Stimulated activated CD4-positive, alpha-beta T cell treated with anti-CD3 and anti-CD28 coated beads, Interleukin-1b, Interleukin-23, amount 100 ng/mL, for 1 hour (primary cell): ENCODE measurements at places on chromosomes 5 and 9.

DNA sequence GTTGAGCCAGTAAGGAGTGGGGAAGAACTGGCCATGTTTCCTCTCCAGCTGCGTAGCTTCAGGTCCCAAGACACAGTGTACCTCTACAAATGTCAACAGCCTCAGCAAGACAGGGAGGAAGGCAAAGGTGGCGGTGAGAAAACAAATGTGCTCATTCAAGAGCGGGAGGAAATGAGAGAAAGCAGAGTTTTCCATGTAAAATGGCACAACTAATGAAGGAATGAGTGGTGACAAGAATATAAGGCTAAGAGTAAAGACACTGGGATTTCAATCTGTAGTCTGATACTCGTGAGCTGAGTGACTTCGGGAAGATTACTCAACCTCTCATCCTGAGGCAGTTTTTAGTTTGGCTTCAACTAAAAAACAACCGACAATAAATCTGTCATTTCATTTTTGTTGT, 67.6 kb downstream of the DPYSL3 start:
- DNase-seq, result no peak

DNA sequence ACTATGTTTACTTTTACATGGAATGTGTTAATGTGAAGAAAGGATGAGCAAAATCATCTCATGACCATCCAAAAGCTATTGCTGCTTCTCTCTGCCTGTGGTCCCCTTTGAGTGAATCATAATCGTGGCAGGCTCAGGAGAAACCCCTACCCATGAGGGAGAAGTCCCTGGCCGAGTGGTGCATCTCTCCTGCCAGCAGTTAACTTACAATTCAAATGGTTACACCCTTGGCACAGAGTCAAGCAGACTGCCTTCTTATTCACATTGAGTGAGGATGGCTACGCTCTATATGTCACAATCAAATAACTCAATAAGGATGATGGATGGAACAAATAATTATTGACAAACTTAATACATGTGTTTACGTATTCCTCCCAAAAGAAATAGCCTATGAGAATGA, 179.1 kb downstream of the FGF1 start:
- DNase-seq, result no peak

GRCh38 chr9:3873818-3874217, 348.0 kb upstream of the RFX3 start:
- DNase-seq, result no peak

DNA sequence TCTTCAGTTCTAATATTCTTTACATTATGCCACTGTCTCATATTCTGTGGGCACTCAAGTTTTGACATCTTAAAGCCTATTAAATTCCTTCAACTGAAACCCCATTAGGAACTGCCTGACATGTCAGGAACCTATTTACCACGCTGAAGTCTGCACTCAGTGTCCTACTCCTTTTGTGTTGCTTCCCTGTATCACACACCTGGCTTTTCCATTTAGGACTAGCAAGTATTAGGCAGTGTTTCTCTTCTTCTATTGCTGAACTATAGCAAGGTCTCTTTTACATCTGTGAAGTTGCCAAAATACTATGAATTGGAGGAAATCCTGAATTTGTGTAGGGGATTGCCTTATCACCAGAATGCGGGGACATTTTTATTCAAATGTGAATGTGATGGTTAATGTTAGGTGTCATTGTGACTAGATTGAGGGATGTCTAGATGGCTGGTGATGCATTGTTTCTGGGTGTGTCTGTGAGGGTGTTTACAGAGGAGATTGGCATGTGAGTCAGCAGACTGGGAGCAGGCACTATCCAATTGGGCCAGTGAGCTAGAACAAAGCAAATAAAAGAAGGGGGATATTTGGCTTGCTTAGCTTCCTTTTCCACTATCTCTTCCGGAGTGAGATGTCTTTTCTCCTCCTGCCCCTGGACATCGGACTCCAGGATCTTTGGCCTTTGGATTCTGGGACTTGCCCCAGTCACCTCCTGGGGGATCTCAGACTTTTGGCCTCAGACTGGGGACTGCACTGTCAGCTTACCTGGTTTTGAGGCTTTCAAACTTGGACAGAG, 21.2 kb upstream of the VCAN start:
- DNase-seq, result no peak
